ENCODE measurements at places on chromosomes 6 and 20. TPM values are rescaled to one million over a fixed set of nuclear protein-coding genes. Genes with fewer than 3 reads are reported as not detected.

MRPS10 gene
- total RNA-seq = 30.5 TPM

DNA sequence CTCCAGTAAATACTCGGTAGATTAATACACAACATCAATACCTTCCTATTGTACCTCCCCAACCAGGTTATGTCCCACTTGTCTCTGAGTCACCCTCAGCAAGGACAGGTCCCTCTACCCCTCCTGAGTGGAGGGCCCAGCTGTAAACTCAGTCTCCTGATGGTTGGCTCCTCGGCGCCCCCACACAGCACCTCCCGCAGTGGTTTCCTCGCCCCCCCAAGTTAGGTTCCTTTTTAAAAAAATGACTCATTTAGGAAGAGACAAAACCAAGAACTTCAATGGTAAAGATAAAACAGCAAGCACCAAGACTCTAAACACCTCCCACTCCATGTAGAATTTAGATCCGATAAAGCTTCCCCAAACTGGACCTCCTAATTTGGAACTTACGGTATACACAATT is 83.5 kb downstream of the TRERF1 start:
- no peak overlapping the region for H3K4me3 ChIP-seq
- DNase-seq = no peak
- no peaks in the 10 kb centered on the region for H3K36me3 ChIP-seq
- H3K4me1 ChIP-seq = peaks cover 5% of the 10 kb centered on the region
- H3K27me3 ChIP-seq = no peaks in the 10 kb centered on the region

DNA sequence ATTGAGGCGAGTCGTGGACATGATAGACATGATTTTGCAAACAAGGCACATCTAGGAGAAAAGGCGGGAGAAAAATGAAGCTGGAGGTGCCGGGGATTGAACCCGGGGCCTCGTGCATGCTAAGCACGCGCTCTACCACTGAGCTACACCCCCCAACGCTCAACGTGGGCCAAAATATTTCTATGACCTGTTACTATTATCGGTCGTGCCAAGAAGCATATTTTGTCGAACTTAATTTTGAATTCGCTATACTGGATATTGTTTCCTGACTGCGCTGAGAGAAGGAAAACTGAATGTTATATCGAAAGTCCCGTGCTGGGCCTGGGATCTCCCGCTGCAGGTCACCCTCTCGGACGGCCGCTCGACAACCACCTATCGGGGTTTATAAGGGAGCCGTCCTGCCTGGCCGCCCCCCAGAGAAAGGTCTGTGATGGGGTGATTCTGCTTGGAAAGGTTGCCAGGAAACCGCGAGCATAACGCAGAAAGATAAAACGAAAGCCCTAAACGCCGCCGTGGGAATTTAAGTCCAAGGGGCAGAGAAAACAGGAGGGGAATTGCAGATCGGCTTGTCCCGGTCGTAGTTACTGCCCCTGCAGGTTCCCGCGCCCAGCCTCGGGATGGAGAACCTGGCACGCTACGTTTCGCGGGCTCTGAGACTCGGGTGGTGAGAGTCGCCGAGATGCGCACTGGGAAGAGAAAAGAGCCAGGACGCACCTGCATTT is 60.0 kb downstream of the TRIM27 start:
- peak; percentile 73 for DNase-seq
- H3K36me3 ChIP-seq = no peaks in the 10 kb centered on the region
- H3K4me3 ChIP-seq = peak overlapping the region; percentile 56
- peak overlapping the region; percentile 50 for H3K27ac ChIP-seq
- no peaks in the 10 kb centered on the region for H3K27me3 ChIP-seq

- H3K27ac ChIP-seq = no peak overlapping the region
- H3K36me3 ChIP-seq = no peaks in the 10 kb centered on the region
- H3K27me3 ChIP-seq = no peaks in the 10 kb centered on the region
- no peak overlapping the region for H3K4me3 ChIP-seq
- no peaks in the 10 kb centered on the region for H3K4me1 ChIP-seq
Observed at GRCh38 chr20:32621071-32621890, 36.1 kb upstream of the NOL4L start.

GRCh38 chr6:98516866-98517265 is 317.5 kb upstream of the POU3F2 start:
- H3K4me3 ChIP-seq = no peak overlapping the region
- no peaks in the 10 kb centered on the region for H3K4me1 ChIP-seq
- no peaks in the 10 kb centered on the region for H3K27me3 ChIP-seq
- no peak for DNase-seq

EBF4 gene
- 22.6 TPM for total RNA-seq

- no peaks in the 10 kb centered on the region for H3K27me3 ChIP-seq
- peaks cover 6% of the 10 kb centered on the region for H3K4me1 ChIP-seq
- DNase-seq = peak; percentile 99
- H3K27ac ChIP-seq = peak within 1 kb of the TSS; percentile 82
- H3K36me3 ChIP-seq = no peaks in the 10 kb centered on the region
Observed at GRCh38 chr6:24774696-24775519, at the start of gene GMNN. Gene GMNN, plus strand, starts transcription at chr6:24774937. Its CDS starts 2,310 bp downstream, at chr6:24777247.

- no peak for DNase-seq
- H3K27me3 ChIP-seq = no peaks in the 10 kb centered on the region
- no peak overlapping the region for H3K4me3 ChIP-seq
- no peak overlapping the region for H3K27ac ChIP-seq
- peaks cover 7% of the 10 kb centered on the region for H3K4me1 ChIP-seq
Observed at GRCh38 chr6:134523903-134524650, 206.2 kb upstream of the SGK1 start.

DNA sequence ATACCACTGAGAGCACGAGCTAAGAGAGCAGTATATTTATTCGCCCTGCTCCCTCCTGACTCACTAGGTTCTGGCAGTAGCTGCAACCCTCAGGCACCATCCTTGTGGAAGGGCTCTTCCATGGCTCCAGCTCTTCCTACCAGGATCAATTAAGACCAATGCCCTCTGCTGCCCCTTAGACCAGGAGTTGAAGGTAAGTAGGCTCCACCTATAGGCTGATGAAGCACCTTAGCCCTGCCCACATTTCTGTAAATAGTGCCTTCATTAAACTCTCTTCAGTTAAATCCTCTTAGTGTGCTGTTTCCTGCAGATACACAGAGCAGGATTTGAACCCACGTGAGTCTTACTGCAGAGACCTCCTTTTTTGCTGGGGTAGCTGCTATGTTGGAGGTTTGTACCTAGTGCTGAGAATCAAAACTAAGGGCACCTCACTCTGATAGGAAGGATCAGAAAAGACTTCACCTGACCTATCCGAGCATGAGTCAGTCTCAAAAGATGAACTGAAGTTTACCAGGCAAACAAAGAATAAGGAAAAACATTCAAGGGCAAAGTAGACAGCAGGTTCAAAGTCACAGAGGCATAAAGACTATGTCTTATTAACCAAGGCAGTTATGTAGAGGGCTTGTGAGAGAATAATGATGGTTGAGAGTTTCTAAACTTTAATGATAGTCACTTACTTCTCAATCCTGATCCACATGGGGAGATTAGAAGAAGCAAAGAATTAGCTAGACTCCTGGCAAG is 56.9 kb upstream of the BEND6 start:
- no peaks in the 10 kb centered on the region for H3K27me3 ChIP-seq
- H3K27ac ChIP-seq = no peak overlapping the region
- no peak for DNase-seq
- H3K4me3 ChIP-seq = no peak overlapping the region

DNA sequence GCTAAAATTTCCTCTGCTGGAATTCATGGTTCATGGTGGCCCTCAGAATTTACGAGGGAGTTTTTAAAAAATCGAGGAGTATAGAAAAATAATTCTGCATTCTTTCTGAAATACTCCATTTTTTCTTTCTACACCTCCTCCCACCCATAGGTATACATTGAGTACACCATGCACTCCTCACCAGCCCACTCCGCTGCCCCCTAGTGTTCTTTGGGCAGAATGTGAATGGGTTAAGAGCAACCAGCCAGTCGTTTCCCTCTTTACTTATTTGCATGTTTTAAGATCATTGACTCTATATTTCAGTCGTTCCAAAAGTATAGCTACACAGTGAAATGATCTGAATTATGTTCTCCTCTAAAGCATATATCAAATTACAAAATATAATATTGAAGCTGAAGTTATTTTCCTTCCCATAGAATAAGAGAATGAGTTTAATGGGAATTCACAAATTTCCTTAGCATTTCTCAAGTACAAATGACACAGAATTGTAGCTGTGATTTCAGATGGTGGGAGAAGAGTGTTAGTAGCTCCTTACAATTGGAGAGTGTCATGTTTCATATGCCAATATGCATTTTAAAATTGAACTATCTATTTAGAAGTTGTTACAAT is 977.7 kb upstream of the SLC35B3 start:
- H3K4me3 ChIP-seq = no peak overlapping the region
- no peaks in the 10 kb centered on the region for H3K27me3 ChIP-seq
- no peak overlapping the region for H3K27ac ChIP-seq
- no peaks in the 10 kb centered on the region for H3K36me3 ChIP-seq
- H3K4me1 ChIP-seq = no peaks in the 10 kb centered on the region
- DNase-seq = no peak

Data from ovary (tissue), 10 donors.